ENCODE measurements at places on chromosomes 5 and 9.

- DNase-seq, result no peak
These were observed 18.7 kb downstream of the DAPK1 start for GRCh38 chr9:87516222-87516925.

DNA sequence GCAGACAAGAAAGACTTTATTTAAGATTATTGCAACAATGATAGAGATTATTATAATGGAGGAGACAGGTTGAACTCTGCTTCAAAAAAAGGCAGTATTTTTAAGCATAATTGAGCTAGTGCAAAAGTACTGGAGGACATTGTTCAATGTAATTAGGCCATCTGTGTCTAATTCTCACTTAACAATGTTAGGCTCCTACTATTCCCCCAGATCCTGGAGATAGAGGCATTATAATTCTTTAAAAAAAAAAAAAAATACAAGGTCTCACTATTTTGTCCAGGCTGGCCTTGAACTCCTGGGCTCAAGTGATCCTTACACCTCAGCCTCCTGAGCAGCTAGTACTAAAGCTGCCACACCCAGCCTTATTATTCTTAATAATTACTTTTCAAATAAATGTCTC is 193.4 kb upstream of the NUDT12 start:
- DNase-seq, result no peak

DNA sequence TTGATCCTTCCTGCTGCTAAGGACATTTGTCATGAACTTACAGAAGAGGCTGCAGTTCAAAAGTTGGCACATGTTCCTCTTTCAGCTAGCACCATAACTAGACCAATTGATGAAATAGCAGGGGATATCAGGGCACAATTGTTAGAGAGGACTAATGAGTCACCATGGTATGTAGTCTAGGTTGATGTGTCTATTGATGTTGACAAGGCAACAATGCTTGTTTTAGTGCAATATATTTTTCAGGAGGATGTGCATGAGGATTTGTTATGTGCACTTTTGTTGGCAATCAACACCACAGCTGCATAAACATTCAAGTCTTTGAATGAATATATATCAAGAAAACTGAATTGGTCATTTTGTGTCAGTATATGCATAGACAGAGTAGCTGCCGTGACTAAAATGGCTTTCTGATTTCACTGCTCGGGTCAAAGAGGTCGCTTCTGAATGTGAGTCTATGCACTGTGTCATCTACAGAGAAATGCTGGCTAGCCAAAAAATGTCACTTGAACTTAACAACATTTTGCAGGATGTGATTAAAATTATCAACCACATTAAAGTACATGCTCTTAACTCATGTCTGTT is 68.0 kb downstream of the FGF10 start:
- DNase-seq, result no peak

DNA sequence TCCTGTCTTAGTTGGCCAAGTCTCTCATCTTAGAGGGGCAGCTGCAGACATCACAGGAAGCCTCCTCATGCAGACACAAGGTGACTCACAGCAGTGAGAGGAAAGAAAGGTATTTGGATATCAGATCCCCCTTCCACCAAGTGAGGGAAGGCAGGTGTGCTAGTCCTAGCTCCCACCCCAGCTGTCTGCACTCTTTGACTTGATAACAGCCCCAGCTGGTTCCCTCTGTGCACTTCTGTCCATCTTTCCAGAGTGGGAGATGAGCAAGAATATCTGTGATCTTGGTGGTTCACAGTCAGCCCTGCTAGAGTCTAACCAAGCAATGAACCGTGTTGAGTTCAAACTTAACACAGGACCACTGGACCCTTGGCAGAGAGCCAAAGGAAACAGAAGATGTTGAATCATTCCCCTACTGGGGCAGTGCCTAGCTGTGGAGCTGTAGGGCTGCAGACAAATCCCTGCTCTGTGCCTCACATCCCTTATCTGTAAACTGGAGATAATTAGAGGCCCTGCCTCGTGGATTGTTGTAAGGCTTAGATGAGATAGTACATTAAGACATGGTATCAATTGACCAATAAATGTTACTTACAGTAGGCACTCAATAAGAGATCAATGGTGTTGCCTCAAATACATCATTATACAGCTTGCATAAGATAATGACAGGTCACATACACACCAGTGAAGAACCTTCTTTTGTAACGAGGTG is 39.1 kb downstream of the SH3RF2 start:
- no peak for DNase-seq

GRCh38 chr9:86353655-86354010 is 577 bp downstream of the TUT7 start:
- DNase-seq, result peak; percentile 8

GRCh38 chr5:32099486-32100035 is 74.6 kb downstream of the GOLPH3 start:
- no peak for DNase-seq
